ENCODE measurements at places on chromosomes 12 and 14.

DNA sequence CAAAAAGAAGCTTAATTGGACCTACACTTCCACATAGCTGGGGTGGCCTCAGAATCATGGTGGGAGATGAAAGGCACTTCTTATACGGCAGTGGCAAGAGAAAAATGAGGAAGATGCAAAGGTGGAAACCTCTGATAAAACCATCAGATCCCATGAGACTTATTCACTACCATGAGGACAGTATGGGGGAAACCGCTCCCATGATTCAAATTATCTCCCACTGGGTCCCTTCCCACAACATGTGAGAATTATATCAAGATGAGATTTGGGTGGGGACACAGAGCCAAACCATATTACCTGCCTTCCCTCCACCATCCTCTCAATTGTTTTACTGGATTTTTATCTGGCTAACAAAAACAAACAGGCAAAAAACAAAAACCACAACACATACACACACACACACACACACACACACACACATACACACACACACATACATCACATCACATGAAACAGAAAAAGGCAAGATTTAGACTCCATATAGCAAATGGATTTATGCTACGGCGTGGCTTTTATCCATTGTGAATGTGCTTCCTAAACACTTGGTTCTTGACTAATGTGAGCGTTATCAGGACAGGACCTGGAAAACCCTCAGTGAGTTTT is 66.7 kb downstream of the ZFP36L1 start:
- DNase-seq = no peak

GRCh38 chr12:9760699-9761418 is at the start of gene CD69:
Gene CD69, minus strand, starts transcription at chr12:9760901. Its CDS starts 81 bp downstream, at chr12:9760820.
- peak; percentile 33 for DNase-seq

DNA sequence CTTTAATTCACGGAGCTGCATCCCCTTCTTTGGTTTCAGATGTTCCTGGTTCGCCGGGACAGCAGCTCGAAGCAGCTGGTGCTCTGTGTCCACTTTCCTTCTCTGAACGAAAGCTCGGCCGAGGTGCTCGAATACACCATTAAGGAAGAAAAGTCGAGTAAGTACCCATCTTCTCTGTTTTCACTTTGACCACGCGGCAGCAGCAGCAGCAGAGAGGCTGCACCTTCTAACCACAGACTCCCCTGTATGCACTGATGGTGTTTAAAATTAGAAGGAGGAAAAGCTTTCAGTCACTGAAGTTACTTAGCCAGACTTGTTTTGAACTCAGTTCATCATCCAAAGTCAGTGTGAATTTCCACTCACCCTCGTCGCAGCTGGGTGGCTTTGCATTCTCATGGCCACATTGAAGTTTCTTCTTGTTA is 63.8 kb downstream of the RIN3 start:
- no peak for DNase-seq

DNA sequence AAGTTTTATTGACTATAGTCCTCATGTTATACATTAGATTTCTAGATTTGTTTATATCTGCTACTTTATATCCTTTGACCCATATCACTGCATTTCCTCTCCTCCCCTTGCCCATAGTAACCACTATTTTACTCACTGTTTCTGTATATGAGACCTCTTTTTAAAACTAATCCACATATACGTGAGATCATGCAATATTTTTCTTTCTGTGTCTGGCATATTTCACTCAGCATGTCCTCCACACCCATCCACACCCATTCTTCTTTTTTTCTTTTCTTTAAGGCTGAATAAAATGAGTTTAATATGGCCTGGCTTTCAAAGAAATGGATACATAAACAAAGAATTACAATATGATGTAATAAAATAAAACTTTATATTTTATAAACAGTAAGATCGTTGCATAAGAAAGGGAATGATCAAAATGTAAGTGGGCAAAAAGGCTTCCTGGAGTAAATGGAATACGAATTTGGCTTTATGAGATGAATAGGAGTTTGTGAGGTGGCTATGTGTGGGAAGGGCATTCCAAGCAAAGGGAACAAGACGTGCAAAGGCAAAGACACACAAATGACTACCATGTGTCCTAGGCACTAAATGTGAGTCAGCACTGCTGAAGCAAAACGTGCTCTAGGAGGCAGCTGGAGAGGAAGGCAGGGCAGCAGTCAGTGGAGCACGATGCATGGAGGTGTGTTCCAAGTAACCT is 53.2 kb upstream of the HIF1A start:
- no peak for DNase-seq

- no peak for DNase-seq
Observed at GRCh38 chr14:101888182-101888581, 76.2 kb upstream of the DYNC1H1 start.

GRCh38 chr14:91839749-91840148 is 27.6 kb downstream of the TC2N start:
- no peak for DNase-seq

- DNase-seq = no peak
Observed at GRCh38 chr14:60735416-60735815, 855 bp downstream of the MNAT1 start.

GRCh38 chr14:49769581-49770211 is 1.7 kb downstream of the KLHDC2 start:
- DNase-seq = no peak

- no peak for DNase-seq
Observed at GRCh38 chr12:7395950-7396349, 48.0 kb downstream of the CD163L1 start.

DNA sequence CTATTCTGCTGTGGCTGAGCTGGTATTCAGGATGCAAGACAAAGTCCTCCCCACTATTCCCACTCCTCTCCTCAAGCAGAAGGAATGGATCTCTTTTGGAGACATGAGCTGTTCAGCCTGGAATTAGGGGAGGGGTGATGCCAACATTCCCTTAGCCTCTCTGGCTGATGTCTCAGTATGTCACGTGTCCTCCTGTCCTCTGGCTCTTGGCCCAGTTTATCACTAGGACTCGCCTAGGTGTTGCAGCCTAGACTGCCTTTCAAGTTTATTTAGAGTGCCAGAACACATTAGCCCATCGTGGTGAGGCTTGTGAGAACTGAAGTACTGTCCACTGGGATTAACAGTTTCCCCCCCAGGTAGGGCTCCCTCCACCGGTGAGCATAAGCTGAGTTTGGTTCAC is 239.9 kb upstream of the MIS18BP1 start:
- no peak for DNase-seq

- DNase-seq = peak; percentile 64
Observed at GRCh38 chr12:575948-576614, 87.2 kb downstream of the NINJ2 start.

DNA sequence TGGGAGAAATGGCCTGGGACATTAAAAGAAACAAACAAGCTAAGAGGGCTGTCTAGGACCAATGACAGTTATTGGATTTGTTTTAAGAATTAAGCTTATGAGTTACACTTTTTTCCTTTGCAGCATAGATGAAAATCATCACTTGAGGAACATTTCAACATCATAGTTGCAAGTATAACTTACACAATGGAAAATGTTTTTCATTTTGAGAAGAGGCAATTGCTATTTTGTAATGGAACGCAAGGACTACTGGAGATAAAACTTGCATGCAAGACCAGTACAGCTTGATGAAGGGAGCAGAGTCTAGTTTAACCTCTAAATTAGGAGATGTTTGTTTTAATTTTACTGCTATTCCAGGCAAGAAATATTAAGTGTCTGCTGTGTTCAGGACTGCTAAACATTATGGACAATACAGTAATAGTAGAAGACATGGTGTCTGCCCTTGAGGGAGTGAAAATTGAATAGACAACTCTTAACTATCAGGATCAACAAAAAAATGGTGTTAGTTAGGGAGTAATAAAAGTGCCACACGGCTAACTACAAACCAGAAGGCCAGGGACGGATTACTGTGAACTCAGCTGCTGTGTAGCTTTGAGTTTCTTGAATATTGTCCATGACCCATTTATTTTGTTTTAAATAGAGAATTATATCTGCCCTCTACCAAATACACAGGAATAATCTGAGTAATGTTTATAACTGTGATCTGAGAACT is 374.5 kb downstream of the RAD51B start:
- DNase-seq = no peak

GRCh38 chr12:4807813-4808212 is 87.6 kb downstream of the GALNT8 start:
- no peak for DNase-seq

DNA sequence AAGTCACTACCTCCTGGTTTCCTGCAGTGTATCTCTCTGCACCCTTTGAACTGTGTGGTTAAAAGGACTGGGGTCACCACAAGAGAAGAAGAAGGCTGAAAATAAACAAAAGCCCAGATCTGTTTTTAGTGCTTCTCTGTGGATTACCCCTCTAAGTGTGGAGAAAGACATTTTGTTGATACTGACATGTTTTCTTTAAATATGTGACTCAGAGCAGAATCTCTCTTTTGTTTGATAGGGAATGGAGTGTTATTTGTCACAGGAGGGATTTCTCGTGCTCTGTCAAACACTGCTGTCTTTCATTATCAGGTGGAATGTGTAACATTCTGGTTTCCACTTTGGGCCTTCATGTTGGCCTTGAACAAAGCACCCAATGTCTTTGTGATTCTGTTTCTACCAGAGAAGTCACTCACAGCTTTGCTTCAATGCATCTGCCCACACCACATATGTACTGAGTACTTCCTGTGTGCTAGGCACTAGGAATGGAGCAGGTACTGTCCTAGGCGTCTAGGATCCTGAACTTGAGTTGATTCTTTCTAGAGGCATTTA is 82.1 kb downstream of the PLXNC1 start:
- DNase-seq = no peak

DNA sequence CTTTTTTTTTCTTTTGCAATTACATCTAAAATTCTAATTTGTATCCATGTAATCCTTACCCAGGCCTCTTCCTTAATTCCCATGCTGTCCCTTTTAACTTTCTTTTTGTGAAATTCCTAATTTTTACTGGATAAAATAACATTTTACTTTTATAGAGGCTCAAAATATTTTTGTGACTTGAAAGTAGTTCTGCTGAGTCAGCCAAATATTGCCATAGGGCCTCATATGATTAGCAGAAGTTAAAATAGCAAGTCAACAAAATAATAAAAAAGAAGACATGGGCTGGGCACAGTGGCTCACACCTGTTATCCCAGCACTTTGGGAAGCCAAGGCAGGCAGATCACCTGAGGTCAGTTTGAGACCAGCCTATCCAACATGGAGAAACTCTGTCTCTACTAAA is 2.0 kb downstream of the C3AR1 start:
- no peak for DNase-seq

- DNase-seq = no peak
Observed at GRCh38 chr12:115206801-115207200, 522.8 kb upstream of the TBX3 start.

GRCh38 chr14:105207460-105207901 is 26.4 kb upstream of the NUDT14 start:
- no peak for DNase-seq

- no peak for DNase-seq
Observed at GRCh38 chr12:966724-967123, 17.2 kb upstream of the RAD52 start.

DNA sequence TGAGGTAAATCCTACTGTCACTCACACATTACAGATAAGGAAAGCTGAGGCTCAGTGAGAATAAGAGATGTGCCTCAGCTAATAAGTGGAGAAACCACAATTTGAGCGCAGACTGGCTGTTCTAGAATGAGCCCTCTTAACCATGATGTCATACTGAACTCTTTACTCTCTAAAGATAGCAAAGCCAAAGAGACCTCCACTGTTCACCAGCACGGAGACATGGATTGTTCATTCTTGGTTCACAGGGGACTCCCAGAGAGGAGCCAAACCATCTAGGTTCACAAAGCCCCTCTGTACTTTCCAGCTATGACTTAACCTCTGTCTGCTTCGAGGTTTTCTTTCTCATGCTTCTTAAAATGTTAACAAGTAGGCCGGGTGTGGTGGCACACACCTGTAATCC is 32.7 kb upstream of the YARS2 start:
- DNase-seq = no peak

DNA sequence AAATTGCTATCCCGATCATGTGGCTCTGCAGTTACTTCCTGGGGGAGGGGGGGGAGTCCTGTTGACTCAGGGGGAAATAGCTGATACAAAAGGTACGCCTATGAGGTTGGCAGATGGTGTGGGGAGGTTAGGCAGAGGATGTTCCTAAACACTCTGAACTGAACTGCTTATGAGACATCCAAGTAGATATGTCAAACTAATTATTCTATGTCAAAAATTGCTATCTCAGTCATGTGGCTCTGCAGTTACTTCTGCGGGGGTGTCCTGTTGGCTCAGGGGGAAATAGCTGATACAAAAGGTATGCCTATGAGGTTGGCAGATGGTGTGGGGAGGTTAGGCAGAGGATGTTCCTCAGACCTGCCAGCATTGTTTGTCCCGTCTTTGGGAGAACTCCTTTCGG is 5.1 kb upstream of the VCPKMT start:
- DNase-seq = no peak

DNA sequence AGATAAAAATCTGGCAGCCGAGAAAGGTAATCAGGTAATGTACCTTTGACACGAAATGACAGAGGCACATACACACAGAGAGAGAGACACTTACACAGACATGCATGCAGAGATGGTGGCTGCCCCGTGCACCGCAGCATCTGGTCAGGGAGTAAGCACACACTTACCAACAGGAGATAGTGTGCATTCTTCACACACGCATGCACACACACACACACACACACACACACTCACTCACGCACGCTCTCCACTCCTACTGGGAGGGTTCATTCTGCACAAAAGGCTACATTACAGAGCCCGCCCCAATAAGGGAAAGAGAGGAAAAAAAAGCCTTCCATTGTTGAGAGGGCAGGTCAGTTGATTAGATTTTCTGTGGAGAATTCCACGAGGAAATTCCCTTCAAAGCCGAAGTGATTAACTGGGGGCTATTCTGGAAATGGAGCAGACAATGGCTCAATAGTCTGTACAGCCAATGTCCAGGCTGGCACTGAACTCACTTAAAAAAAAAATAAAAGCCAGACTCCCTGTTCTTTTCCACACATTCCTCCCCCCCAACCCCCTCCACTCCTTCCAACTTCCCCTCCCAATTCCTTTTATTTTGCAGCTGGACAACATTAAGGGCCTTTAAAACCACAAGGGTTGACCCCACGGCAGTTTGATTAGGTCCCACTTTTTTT is 1.4 kb upstream of the SOX5 start:
- DNase-seq = peak; percentile 16

- no peak for DNase-seq
Observed at GRCh38 chr12:48800971-48801370, 12.1 kb upstream of the ADCY6 start.

DNA sequence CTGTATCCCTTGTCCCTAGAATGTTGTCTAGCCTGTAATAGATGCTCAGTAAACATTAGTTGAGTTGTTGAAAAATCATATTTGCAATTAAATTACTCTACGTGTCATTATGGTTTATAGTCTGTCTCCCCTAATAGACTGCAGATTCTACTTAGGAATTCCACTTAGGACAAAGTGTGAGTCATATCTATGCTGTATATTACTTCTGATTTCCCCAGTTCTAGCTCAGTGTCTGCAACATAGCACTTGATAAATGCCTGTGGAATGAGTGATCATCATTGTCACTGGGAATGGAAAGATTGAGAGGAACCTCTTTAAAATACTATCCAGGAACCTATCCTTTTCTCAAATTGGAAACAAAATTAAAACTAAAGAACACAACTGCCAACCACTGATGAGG is 99.3 kb downstream of the TBX5 start:
- DNase-seq = no peak
